Astrocyte of the hippocampus (primary cell): ENCODE measurements at places on chromosomes 3 and 15.
A peak's percentile ranks its signal among the peaks of the same experiment; 100 is the strongest.

GRCh38 chr3:170539897-170540296, 46.0 kb downstream of the SLC7A14 start:
- no peak for DNase-seq

- DNase-seq, result no peak
These were observed 756.7 kb downstream of the NR2F2 start for GRCh38 chr15:97087006-97087741.

GRCh38 chr3:130925628-130926027, 31.7 kb downstream of the ATP2C1 start:
- peak; percentile 22 for DNase-seq

- no peak for DNase-seq
These were observed 3.1 kb downstream of the SNRK start for GRCh38 chr3:43289401-43289800.

GRCh38 chr3:190646996-190647395, 133.1 kb downstream of the IL1RAP start:
- no peak for DNase-seq

- DNase-seq, result peak; percentile 42
These were observed 22.6 kb upstream of the UMPS start for GRCh38 chr3:124707656-124708062.

DNA sequence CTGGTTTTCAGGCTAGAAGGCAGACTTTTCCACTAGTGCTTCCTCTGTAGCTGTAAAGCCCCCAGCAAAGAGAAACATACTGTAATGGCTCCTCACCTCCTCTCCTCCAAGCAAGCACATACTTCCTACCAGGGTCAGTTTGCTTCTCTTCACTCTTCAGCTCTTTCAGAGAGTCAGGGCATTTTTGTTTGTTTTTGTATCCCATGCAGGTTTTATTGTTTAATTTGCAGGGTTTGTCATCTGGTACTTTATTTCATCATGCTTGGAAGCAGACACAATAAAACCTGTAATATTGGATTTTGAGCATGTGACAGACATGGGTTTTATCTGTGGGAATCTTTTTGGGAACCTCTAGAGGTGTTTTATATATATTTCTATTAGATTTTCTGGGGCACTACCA, 753.3 kb upstream of the ROBO1 start:
- DNase-seq, result no peak

DNA sequence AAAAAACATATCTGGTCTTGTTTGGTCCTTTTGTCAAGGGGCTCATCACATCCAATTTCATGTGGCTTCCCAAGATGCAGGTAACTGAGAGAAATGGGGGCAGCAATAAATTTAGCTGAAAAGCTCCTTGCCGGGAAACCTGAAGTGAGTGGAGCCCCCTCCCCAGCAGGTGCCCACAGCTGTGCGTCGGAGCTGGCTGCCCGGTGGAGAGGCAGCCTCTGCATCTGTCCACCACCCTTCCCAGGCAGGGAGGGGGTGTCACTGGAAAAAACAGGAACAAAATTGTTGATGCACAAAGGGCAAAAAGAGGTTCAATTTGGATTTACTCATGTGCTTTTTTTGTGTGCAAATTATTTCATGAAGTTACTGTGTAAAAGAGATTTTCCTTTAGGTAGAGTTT, 249.4 kb upstream of the LYSMD4 start:
- no peak for DNase-seq

- no peak for DNase-seq
These were observed 28.3 kb downstream of the PTH1R start for GRCh38 chr3:46905661-46906451.

GRCh38 chr3:94173673-94174434, 111.0 kb downstream of the NSUN3 start:
- DNase-seq, result peak; percentile 71

- no peak for DNase-seq
These were observed 321.6 kb upstream of the DNAJC19 start for GRCh38 chr3:181311186-181311585.

- DNase-seq, result no peak
These were observed 426.1 kb downstream of the EDEM1 start for GRCh38 chr3:5613599-5613998.

DNA sequence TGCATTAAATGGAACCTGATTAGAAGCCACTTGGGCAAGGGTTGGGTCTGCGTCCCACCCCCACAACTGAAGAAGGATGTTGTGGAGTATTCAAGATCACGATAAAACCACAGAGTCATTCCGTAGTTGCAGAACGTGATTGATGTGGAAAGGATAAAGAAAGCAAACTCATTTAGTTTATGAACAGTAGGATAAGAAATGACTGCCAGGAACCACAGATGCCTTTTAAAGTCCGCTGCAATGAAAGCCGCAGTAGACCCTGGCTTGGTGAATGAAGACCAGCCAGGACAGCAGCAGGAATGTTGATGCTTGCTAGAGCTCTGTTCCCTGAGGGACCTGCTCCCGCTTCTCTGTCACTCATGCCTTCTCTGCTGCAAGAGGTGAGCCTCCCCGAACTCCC, 111.5 kb downstream of the GABRG3 start:
- peak; percentile 62 for DNase-seq

DNA sequence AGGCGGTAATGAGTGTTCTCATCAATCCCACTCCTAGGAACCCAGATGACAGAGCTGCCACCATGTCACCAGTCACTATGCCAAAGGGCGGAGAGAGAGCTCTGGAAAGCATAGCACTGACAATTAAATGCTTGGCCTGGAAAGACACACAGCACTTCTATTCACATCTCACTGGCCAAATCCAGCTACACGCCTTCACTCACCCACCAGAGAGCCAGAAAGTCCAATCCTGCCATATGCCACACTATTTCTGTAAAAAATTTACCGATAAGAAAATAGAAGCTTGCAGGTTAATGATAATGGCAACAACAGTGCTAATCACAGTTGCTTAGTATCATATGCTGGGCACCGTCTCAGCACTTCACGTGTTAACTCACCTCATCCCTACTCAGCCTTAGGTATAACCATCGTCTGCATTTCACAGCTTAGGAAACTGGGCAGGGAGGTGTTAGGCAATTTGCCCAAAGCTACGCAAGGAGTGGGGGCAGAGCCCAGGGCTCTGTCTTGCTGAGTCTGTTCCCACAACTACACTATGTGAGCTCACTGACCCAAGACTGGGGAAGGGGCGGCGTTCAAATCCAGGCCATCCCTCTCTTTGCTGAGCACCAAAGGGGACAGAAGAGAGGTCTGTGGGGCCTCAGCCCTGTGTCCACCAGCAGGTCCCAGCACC, 16.5 kb downstream of the KLHL25 start:
- DNase-seq, result no peak

- peak; percentile 29 for DNase-seq
These were observed 25.7 kb upstream of the GOLIM4 start for GRCh38 chr3:168121184-168122017.

GRCh38 chr3:114392831-114393230, 99.0 kb downstream of the TIGIT start:
- DNase-seq, result no peak

DNA sequence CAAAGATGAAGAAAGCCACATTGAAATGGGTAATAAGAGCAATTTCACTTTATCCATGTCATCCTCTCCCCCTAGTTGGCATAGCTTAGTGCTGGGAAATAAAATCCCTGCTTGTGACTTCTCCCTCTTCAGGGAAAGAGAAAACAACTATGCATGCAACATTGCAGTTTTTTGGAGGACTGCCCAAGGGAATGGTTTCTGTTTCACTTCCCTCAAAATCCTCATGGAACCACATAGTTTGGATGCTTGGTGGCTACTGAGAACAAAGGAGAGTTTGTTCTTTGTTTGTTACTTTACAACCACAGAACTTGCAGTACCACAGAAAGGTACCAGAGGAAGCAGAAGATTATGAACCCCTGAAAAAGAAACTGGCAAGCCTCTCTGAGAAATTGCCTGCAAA, 384.6 kb upstream of the RORA start:
- peak; percentile 54 for DNase-seq

DNA sequence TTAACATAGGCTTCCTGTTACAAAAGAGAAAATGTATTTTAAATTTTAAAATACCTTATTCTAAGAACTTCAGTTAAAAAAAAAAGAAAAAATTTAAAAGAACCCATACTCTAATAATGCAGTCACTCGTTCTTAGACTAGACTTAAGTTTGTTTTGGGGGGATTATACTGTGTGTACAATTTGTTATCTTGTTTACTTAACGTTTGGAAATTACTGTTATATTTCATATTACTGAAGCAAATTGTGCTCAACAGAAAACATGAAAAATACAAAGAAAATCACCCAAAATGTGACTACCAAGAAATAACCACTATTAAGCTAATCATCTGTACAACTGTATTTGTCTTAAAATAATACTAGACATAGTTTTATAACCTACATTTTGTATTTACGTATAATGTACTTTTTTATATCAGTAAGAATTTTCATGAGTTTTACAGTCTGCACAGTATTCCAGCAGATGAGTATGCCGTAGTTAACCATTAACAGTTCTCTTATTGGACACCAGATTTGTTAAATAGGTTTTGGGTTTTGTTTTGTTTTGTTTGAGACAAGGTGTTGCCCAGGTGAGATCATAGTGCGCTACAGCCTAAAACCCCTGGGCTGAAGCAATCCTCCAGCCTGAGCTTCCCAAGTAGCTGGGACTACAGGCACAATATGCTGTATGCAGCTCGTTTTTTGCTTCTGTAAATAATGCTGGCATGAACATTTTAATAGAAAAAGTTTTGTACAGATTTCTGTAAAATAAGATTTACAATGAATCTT, 88.8 kb upstream of the CHD2 start:
- DNase-seq, result peak; percentile 33

DNA sequence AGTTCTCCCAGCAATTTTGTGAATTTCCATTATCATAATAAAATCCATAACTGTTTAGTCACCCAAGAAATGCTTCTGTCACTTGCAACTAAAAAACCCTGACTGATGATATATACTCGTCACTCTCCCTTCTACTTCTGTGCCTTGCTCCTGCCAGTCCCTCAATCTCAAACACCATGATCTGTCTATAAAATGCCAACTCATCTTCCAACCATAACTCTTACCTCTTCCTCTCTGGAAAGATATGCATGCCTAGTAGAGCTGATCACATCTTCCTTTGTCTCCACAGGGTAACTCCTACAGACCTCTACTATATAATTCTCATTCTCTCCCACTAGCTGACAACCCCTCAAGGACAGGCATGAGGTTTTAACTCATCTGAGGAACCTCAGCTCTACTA, 5.2 kb upstream of the VEPH1 start:
- no peak for DNase-seq

- no peak for DNase-seq
These were observed 46.2 kb downstream of the DPH6 start for GRCh38 chr15:35499723-35500122.

- peak; percentile 88 for DNase-seq
These were observed 120.1 kb downstream of the ANP32A start for GRCh38 chr15:68700455-68701123.

- DNase-seq, result no peak
These were observed 3.9 kb downstream of the C3orf22 start for GRCh38 chr3:126554560-126555525.
